ENCODE measurements at places on chromosomes 6 and 20.

- no peak overlapping the region for H3K4me3 ChIP-seq
- no peaks in the 10 kb centered on the region for H3K36me3 ChIP-seq
- H3K27me3 ChIP-seq, result peaks cover 50% of the 10 kb centered on the region
- H3K27ac ChIP-seq, result no peak overlapping the region
- DNase-seq, result no peak
Measured at GRCh38 chr6:33235221-33235634, 26.9 kb downstream of the RING1 start.

DNA sequence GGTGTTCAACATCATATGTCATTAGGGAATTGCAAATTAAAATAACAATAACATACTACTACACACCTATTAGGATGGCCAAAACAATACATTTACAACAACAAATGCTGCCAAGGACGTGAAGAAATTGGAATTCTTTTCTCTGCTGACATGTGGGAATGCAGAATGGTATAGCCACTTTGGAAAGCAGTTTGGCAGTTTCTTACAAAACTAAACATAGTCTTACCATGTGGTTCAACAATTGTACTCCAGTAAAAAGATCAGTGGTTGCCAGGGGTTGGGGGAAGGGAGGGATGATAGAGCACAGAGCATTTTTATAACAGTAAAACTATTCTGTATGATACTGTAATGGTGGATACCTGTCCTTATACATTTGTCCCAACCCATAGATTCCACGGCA is 12.3 kb upstream of the CFAP206 start:
- no peak for DNase-seq
- no peaks in the 10 kb centered on the region for H3K4me1 ChIP-seq
- H3K36me3 ChIP-seq, result no peaks in the 10 kb centered on the region
- H3K27ac ChIP-seq, result no peak overlapping the region

DNA sequence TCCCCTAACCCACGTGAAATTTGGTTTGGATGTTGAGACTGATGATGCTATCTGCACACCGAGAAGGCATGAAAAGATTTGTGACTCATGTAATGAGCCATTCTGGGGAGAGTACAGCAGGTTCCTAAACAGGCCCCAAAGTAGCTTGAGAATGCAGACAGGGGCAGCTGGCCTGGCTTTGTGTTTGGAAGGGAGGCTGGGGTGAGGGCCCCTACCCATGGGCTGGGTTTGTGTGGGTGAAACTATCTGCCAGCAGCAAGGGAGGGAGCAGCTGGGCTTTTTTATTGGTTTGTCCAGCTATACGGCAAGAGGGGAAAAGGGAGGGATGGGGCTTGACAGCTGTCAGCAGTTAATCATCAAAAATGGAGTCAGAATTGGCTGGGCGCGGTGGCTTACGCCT is 87.0 kb upstream of the RNF24 start:
- DNase-seq, result peak; percentile 39
- no peak overlapping the region for H3K4me3 ChIP-seq
- H3K4me1 ChIP-seq, result peaks cover 25% of the 10 kb centered on the region

DNA sequence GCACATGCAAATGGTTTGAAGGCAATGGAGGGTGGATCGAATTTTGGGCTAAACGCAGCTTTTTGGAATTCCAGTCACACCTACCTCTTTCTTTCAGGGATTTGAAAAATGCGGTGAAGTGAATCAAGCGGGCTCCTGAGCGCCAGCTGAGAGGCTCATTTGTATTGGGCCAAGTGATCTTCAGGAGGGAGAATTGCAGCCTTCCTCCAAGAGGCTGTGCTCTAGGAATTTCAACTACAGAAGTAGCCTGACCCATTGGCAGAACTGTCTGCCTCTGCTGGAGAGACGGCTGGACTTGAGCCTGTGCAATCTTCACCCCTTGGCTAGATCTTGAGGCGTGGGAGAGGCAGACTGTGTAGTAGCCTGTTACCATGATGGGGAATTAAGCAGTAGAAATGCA is 5.7 kb upstream of the TIAM2 start:
- H3K4me1 ChIP-seq, result peaks cover 5% of the 10 kb centered on the region
- no peak overlapping the region for H3K4me3 ChIP-seq
- H3K27me3 ChIP-seq, result peaks cover 5% of the 10 kb centered on the region

- no peak overlapping the region for H3K27ac ChIP-seq
- H3K4me1 ChIP-seq, result no peaks in the 10 kb centered on the region
- no peak for DNase-seq
Measured at GRCh38 chr6:116933485-116933884, 56.4 kb downstream of the RFX6 start.

DNA sequence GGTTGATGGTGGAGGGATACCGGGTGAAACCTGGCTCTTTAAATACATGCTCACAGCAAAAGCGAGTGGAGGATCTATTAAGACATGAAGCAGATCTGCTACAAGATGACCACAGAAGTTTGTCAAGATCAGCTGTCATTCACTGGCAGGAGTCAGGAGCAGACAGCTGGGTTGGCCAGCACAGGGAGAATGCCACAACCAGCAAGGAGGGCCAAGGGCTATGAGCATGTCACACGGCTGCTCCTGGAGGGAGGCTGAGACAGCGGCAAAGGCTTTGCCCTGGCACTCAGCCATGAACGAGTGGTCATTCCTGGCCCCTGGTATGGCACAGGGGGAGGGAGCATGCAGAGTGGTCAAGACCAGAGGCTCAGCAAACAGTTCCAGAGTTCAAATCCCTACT is 77.6 kb downstream of the POPDC3 start:
- H3K4me3 ChIP-seq, result no peak overlapping the region
- no peaks in the 10 kb centered on the region for H3K36me3 ChIP-seq
- H3K4me1 ChIP-seq, result no peaks in the 10 kb centered on the region
- DNase-seq, result no peak

DNA sequence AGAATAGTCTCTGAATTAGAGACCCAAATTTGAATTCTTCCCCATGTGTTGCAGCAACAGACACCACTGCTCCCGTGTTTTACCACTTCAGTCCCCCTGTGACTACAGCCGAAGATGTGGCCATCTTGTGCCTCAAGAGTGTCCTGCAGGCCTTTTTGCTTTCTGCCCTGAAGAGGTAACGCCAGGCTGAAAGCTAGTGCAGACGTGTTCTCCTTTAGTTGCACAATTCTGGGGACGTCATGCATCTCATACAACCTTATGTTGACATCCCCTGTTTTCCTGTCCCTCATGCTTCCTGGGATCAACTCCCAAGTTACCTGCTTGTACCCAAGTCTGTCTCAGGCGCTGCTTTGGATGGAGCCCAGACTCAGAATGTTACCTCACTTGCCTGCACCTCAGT is 69.1 kb upstream of the SLC22A23 start:
- no peak for DNase-seq
- H3K27me3 ChIP-seq, result peaks cover 4% of the 10 kb centered on the region
- H3K4me3 ChIP-seq, result no peak overlapping the region
- H3K36me3 ChIP-seq, result no peaks in the 10 kb centered on the region
- no peak overlapping the region for H3K27ac ChIP-seq

DNA sequence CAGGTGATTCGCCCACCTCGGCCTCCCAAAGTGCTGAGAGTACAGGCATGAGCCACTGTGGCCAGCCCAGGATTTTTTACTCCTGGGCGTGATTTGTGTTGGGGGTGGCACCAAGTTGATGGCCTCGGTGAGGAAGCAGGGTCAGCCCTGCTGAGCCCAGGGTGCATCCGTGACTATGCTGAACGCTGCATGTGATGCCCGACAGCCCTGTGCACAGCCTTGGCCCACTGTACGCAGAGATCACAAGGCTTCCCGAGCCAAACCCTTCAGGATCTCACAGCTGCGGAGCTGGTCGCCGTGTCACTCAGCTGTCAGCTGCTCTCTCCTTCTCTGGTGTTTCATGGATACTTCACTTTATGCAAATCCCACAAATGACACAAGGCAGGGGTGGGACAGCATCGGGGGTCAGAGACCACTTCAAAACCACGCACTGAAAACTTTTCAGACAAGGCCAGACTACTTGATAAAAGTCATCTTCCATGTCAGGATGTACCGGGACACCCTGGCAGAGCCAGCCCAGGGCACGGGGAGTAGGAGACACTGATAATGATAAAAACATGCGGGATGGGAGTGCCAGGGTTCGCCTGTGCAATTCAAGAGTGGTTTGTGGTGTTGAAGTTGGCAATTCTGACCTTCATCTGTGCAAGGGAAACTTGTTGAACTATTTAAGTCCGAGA is 31.2 kb upstream of the RPS6KA2 start:
- H3K4me3 ChIP-seq, result no peak overlapping the region
- peaks cover 20% of the 10 kb centered on the region for H3K27me3 ChIP-seq

DNA sequence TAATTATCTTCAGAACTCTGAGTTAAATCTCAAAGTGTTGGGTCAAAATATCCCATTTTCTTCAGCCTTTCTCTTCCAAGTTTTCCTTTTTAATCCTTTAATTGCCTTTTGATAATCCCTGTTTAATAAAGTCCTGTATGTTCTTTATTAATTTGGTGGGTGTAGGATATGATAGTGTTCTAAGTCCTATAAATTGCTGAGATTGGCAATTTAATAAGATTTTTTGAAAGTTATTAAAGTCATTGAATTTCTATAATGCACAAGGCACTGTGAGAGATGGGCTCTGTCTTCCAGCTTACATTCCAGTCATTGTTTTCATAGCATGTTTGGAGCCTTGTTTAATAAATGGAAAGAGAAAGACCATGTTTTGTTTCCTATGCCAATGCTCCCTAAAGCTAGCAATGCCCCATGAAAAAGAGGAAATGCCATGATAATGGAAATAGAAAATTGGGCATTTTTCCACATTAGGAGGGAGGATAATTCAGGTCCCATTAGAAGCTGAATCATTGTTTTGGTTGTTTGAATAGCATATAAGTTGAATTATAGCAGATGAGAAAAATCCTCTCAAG is 404.8 kb downstream of the CD109 start:
- no peak overlapping the region for H3K4me3 ChIP-seq
- H3K36me3 ChIP-seq, result no peaks in the 10 kb centered on the region
- peaks cover 7% of the 10 kb centered on the region for H3K4me1 ChIP-seq
- peak; percentile 3 for DNase-seq
- peaks cover 5% of the 10 kb centered on the region for H3K27me3 ChIP-seq

DNA sequence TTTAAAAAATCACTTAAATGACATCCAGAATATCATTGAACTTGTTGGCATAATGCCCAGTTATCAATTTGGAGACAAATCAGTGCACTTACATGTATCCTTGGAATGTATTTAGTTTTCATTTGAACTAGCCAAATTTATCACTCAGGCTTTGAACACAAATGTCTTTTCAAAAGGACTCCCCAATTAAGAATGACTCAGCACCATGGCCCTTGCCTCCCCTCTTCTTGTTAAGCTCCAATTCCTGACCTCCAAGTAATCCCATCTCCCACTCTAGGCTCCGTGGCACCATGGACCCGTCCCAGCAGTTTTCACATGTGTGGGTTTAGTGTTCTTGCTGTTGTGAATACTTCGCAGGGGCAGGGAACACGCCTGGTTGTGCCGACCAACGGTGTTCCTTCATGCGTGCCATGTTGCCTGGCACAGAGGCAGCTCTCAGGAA is 2.7 kb downstream of the AKAP12 start:
- H3K27ac ChIP-seq, result no peak overlapping the region
- H3K4me1 ChIP-seq, result no peaks in the 10 kb centered on the region
- no peak overlapping the region for H3K4me3 ChIP-seq
- DNase-seq, result no peak
- no peaks in the 10 kb centered on the region for H3K36me3 ChIP-seq

DNA sequence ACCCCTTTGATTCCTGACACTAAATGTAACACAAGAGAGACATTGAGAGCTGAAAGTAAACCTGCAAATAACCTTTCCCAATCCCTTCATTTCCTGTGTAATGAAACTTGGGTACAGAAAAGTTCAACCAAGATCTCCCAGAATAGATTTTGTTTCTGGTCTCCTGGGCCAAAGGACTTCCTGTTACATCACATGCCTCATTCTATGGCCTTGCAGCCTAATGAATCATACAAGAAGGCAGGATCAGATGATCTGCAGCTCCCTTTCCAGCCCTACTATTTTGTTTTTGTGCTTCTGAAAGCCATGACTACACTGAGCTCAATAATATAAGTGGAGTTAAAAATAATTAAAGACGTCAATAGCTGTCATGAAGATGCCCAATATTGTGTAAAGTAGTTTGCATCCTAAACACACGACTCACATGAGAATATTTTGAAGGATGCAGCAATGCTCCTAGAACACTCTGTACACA is 73.4 kb upstream of the NOX3 start:
- peak; percentile 94 for DNase-seq
- peak overlapping the region; percentile 96 for H3K27ac ChIP-seq
- H3K4me3 ChIP-seq, result peak overlapping the region; percentile 29
- peaks cover 26% of the 10 kb centered on the region for H3K4me1 ChIP-seq
- H3K36me3 ChIP-seq, result peaks cover 14% of the 10 kb centered on the region
- H3K27me3 ChIP-seq, result no peaks in the 10 kb centered on the region

DNA sequence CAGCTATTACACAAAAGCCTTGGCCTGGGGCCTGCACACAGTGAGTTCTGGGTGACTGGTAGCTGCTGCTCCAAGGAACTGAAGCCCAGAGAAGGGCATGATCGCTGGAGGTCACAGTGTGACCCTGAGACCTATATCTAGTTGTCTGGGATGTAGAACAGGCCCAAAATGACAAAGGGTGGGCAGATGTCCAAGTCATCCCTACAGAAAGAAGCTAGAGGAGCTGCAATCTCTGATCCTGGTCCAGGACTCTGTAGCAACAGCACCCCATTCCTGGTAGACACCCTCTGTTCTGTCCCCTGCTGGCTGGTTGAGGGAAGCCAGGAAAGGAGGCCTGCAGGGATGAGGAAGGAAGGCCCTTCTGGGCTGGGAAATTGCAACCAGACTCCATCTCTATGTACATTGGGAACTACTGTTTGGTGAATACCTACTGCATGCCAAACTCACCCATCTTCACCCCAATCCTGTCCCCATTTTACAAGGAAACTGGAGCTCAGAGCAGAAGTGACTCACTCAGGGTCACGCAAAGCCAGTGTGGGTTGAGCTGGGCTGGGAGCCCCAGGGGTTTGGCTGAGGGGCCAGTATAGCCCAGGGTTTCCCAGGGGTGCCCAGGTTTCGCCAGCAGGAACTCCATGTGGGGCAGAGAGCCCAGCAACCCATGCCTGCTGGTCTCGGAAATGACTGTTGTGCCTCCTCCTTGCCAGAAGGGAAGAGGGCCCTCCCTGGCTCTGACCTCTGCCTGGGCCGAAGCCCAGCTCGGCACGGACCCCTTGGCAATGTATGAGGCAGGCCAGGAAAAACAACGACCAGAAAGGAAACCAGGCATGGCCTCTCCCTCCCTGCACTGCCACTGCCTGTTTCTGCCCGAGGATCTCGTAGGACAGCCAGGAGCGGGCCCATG is 44.9 kb upstream of the TLDC2 start:
- H3K36me3 ChIP-seq, result peaks cover 14% of the 10 kb centered on the region
- peak; percentile 80 for DNase-seq
- H3K4me1 ChIP-seq, result peaks cover 71% of the 10 kb centered on the region
- H3K27me3 ChIP-seq, result peaks cover 3% of the 10 kb centered on the region
- H3K4me3 ChIP-seq, result peak overlapping the region; percentile 14

- H3K4me3 ChIP-seq, result no peak overlapping the region
- peaks cover 42% of the 10 kb centered on the region for H3K4me1 ChIP-seq
- peak overlapping the region; percentile 45 for H3K27ac ChIP-seq
Measured at GRCh38 chr6:144417681-144418080, 132.5 kb downstream of the UTRN start.

GRCh38 chr6:11263291-11263775 is 30.9 kb upstream of the NEDD9 start:
- H3K4me1 ChIP-seq, result peaks cover 18% of the 10 kb centered on the region
- DNase-seq, result peak; percentile 46
- peak overlapping the region; percentile 55 for H3K4me3 ChIP-seq
- no peak overlapping the region for H3K27ac ChIP-seq

GRCh38 chr20:4836935-4837334 is 115.2 kb downstream of the PRND start:
- no peak overlapping the region for H3K4me3 ChIP-seq
- DNase-seq, result no peak
- H3K27ac ChIP-seq, result no peak overlapping the region
- H3K4me1 ChIP-seq, result no peaks in the 10 kb centered on the region

Data from HFFc6 (cell line).